Foreskin keratinocyte (primary cell): ENCODE measurements at places on chromosomes 12 and 14. TPM values are rescaled to one million over a fixed set of nuclear protein-coding genes. Genes with fewer than 3 reads are reported as not detected.

- DNase-seq, result no peak
Observed at GRCh38 chr12:120737557-120738251, 12.1 kb downstream of the ACADS start.

GRCh38 chr12:31928246-31929026 lies 30.8 kb upstream of the RESF1 start:
- DNase-seq, result no peak

DNA sequence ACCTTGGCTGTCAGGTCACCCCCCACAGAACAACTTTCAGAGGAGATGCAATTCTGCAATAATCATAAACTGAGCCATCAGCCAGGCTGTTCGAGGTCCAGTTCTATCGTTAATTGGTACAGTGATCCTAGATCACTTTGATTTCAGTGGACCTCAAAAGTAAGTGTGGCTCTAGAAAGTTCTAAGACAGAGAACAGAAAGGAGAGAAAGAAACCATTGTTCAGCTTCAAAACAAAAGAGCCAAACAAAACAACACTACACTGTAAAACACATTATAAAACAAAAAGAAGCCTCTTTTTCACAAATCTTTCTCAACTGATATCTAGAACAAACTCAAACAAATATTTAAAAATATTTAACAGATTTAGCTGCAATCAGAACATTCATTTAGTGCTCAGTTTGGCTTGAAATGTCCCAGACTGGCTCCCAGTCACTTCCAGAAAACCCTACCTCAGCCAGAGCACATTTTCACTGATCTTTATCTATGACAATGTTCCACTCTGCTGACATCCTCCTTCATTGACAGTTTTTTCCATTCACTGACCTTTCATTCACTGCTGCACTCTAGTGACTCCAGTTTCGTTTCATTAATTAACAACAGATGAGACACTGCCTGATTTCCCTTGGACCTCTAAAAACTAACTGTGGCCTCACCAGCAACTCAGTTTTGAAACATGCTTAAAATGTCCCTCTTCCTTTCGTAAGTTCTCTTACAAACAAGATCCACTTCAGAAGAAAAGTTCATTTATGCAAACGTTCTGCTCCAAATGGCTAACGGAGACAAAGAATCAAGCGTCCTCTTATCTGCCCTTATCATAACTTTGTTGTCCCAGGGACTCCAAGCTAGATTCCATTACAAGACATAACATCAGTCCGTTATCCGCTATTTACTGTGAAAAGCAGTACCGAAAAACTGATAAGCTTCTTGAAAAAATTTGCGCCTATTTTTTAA lies 56.8 kb downstream of the DUSP16 start:
- no peak for DNase-seq

- DNase-seq, result no peak
Observed at GRCh38 chr14:75051556-75051899, 261 bp upstream of the MLH3 start.

DNA sequence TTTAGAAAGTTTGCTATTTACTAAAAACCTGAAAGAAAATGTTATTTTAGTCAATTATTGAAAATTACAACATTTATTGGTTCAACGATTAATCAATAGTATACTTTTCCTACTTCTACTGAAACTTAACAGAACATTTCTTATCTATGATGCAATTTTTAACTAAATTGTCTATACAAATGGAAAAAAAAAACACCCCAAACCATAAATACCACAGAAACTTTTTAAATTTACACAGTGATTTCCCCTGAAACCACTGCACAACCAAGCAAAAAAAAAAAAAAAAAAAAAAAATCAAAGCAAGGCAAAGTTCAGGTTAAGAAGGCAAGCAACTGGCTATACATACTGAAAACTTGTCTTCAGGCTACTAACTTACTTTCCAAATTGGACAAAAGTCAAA lies 71.9 kb upstream of the POC1B start:
- no peak for DNase-seq

DNA sequence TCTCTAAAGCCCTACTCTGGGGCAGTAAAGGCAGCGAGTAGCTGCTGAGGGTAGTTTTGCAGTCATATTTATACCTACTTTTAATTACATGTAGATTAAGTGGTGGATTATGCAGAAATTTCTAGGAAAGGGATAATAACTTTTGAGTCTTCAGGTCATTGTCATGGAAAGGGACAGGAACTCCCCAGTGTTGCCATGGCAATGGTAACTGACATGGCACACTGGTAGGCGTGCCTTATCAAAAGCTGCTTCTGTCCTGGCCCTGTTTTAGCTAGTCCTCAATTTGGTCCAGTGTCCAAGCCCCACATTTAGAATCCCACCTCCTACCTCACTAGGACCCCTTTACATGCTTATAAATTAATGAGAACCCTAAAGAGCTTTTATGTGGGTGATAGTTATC lies 303.1 kb downstream of the VRK1 start:
- DNase-seq, result no peak

GRCh38 chr12:65937161-65937641 lies 112.9 kb downstream of the HMGA2 start:
- peak; percentile 63 for DNase-seq

- DNase-seq, result no peak
Observed at GRCh38 chr14:89787525-89787924, 167.0 kb downstream of the EFCAB11 start.

DNA sequence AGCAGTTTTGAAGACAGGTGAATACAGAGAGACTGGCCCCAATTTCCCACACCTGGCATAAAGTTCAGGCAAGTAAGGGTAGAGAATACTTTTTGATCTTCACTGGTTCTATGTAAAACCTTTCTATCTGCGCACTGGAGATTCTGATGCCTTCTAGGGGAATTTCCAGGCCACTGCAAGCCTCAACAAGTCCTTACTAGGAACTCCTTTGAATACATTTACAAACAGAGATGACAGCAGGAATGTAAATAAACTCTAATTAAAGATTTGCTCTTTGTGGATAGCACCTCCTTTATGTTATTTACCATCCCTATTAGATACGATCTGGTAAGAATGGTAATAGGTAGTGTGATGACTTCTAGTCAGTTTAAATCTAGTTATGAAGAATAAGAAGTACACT lies 69.2 kb downstream of the NTN4 start:
- peak; percentile 77 for DNase-seq

DNA sequence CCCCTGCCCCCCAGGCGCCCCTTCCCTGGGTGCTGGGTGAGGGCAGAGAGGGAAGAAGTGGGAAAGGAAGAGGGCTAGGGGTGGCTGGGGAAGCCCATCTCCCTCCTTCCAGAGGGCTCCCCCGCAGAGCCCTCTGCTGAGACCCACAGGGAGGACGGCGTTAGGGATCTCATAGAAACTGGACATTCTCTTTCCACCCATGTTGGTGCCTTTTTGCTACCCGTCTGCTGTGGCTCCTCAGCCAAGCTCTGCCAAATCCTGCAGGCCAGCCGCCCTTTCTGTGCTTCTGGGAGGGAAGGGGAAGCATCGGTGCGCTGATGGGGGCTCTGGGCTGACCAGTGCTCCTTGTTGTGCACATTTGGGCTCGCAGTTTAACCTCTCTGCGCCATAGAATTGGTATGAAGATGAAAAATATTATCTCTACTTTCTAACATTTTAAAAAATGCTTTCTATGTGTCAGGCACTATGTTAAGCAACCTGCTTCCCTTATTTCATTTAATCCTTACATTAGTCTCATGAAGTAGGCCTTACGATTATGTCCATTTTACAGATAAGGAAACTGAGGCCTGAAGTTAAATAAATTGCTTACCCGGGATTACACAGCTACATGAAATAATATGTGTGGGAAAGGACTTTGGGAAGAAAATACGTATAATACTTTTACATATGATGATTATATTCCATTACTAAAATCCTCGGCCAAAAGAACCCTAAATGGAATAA lies 981 bp downstream of the SLC48A1 start:
- DNase-seq, result no peak

DNA sequence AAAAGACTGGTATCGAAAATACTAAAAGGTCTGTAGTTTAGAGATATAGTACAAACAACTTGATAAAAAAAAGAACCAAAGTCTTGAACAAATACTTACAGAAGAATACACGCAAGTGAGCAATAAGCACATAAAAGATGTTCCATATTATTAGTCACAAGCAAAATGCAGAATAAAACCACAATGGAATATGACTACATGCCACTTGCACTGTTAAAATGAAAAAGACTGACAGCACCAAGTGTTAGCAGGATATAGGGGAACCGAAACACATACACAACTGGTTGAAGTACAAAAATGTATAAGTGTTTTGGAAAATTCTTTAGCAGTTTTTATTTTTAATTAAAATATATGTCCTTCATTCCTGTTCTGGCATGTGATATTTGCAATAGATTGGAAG lies 3.6 kb downstream of the CLEC2A start:
- DNase-seq, result no peak

- DNase-seq, result no peak
Observed at GRCh38 chr12:8823565-8824300, 1.3 kb downstream of the A2ML1 start.

GRCh38 chr12:113640837-113641236 lies 169.2 kb upstream of the LHX5 start:
- no peak for DNase-seq

GRCh38 chr14:36773558-36773957 lies 111.9 kb downstream of the PAX9 start:
- peak; percentile 69 for DNase-seq

GRCh38 chr14:81434230-81434629 lies 34.1 kb upstream of the STON2 start:
- no peak for DNase-seq

The ARG2 gene
- 13.8 and 17.9 TPM in 2 replicates for polyA plus RNA-seq

The RIMKLB gene
- polyA plus RNA-seq, result 12.5 and 15.6 TPM in 2 replicates

The LRIG3 gene
- 4.8 and 6.6 TPM in 2 replicates for polyA plus RNA-seq

The GARIN6 gene
- polyA plus RNA-seq, result not detected in 2 replicates

The RPS29 gene
- 4,380 and 4,703 TPM in 2 replicates for polyA plus RNA-seq

The P3H3 gene
- 41.4 and 42.6 TPM in 2 replicates for polyA plus RNA-seq

The GALNT9 gene
- polyA plus RNA-seq, result not detected in 2 replicates

The SLC6A15 gene
- polyA plus RNA-seq, result 13.1 and 14.5 TPM in 2 replicates

The GPR84 gene
- polyA plus RNA-seq, result 0.07 TPM in 2 replicates
